ENCODE measurements at places on chromosomes 2 and 18.

GRCh38 chr18:14939141-14939540 lies 191.2 kb downstream of the ANKRD30B start:
- no peak for DNase-seq

GRCh38 chr2:69616755-69617154 lies 26.8 kb downstream of the AAK1 start:
- no peak for DNase-seq

GRCh38 chr2:201233192-201233811 lies 27.0 kb upstream of the CASP8 start:
- DNase-seq, result no peak

DNA sequence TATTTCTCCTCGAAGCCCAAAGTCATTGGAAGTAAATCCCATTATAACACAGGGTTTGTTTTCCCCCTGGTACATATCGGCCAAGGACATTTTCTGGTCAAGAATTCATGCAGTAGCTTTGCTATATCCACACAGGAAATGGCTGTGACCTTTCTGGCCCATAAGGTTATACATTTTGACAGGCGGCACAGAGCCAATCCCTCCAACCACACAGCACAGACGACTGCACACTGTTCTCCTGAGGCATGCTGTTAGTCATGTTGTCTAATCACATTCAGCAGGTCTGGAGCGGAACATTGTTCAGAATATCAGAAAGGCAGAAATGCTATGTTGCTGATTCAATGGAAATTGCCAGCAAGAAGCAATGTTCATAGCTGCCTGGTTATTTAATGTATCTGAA lies 742.3 kb upstream of the SLC8A1 start:
- DNase-seq, result peak; percentile 44

DNA sequence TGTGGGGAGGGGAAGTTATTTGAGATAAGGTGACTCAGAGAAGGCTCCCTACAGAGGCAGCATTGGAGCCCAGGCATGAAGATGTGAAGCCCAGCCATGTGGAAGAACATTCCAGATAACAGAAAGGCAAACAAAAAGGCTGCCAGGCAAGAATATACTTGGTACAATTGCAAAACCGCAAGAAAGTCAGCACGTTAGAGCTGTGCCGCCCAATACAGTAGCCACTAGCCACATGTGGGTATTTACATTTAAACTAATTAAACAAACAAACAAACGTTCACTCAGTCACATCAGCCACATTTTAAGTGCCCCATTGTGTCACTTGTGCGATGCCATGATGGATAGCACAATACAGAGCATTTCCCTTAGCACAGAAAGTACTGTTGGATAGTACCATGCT lies 179.6 kb downstream of the SATB2 start:
- DNase-seq, result no peak

- DNase-seq, result no peak
Measured at GRCh38 chr2:161371869-161372268, 44.2 kb upstream of the TBR1 start.

DNA sequence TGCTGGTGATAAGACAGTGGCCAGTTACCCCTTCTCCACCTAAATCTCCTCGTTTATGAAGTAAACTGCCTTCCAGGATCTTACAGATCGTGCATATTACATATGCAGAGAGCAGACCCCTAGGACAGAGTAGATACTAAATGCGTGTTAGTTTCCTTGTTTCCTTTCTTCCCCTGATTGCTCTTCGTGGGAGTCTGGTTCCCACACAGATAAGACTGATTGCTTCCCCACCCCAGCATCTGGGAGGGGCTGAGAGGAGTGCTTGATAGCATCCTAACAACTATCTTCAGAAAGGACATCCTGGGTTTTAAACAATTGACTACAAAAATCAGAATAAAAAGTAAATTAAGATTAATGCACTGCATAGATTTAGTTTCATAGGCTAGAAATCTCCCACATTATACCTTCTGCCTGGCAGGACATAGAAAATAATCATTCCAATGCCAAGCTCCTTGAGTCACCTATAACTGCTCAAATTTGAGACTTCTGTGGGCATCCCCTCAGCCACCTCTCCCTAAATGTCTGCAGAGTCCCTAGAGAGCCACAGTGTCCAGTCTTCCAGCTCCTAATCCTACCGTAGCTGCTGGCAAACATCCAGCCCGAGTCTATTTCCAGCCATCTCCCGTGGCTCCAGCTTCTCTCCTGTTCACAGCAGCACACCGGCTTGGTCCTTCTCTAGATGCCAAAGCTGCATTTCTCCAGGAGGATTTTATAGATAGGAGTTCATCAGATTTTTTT lies 128.3 kb downstream of the LRRC30 start:
- DNase-seq, result no peak

GRCh38 chr2:179355881-179356280 lies 91.2 kb upstream of the SESTD1 start:
- no peak for DNase-seq

GRCh38 chr2:2519381-2519780 lies 188.3 kb upstream of the MYT1L start:
- DNase-seq, result no peak

DNA sequence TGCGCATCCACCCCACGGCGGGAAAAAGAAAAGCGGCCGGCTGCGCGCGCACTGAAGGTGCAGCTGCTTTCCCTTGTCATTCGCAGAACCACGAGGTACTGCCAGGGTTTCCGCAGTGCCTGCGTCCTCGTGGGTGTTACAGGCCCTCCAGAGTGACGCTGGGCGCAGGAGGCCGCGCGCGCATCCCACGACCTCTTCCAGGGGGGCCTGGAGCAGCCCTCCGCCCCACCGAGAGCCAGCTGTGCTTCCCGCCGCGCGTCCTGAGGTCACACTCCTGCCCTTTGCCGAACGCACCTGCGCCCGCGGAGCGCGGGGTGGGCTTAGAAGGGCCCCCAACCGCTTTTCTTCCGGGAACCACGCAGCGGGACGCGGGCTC lies 378 bp upstream of the IAH1 start:
- peak; percentile 61 for DNase-seq

DNA sequence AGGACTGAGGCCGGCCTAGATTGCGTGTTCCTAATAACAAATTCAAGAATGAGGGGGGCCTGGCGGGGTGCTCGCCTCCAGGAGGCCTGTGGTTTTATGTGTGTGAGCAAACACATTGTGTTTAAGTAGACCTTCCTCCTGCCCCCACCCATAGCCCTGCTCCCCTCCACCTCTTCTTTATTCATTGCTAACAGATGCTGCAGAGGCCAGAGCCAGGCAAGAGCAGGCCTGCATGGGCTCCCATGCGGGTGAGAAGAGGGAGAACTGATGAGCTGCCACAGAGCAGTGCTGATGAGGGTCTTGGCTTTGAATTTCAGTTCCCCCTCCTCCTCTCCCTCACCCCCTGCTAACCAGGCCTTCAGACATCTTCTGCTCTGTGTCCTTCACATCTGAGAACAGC lies 154.6 kb downstream of the OSR1 start:
- DNase-seq, result no peak

DNA sequence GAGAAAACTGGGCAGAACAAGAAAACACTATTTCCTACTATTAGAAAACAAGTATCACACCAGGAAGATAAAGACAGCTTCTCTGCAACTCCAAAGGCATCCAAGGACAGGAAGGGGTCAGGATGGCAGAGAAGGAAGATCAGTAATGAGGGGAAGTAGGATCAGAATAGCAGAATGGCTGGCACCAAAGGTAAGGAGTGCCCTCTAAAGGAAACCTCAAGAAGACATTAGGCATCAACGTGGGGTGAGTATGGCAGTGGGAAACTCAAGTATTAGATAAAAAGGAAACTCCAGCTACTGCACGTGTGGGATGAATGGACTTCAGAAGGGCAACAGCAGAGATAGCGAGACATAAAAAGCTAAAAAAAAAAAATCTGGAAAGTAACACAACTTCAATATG lies 25.9 kb downstream of the HDLBP start:
- DNase-seq, result no peak

- DNase-seq, result no peak
Measured at GRCh38 chr2:168858146-168858545, 32.1 kb downstream of the SPC25 start.

- DNase-seq, result no peak
Measured at GRCh38 chr2:40317761-40318160, 134.1 kb downstream of the SLC8A1 start.

DNA sequence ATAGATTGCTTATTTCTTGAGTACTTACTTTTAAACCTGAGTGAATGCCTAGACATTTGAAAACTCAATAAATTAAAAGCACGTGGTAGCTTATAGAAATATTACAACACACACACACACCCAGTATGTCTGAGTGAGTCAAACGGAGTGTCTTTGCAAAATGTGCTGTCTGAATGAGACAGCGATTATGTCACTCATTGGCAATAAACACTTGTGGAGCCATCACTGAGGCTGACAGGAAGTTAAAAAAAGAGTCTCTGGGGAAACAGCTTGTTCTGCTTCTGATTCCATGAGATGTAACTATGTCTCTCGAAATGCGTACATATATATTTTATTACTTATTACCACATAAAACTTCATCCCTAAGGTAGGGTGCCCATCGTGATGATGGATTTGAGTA lies 22.3 kb upstream of the VPS4B start:
- DNase-seq, result no peak

DNA sequence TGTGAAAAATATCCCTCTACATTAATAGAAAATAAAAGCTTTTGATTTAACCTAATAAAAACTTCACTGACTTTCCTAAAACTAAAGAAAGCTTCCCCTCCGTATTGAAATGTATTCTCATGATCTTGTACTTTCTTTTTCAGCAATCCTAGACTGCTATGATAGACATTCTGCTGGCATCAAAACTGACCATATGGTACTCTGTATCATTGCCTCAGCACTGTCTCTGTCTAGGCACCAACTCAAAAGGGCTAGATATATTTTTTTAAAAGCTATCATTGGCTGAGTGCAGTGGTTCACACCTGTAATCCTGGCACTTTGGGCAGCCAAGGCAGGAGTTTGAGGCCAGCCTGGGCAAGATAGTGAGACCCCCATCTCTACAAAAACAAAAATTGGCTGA lies 32.9 kb downstream of the CDKL4 start:
- DNase-seq, result no peak

DNA sequence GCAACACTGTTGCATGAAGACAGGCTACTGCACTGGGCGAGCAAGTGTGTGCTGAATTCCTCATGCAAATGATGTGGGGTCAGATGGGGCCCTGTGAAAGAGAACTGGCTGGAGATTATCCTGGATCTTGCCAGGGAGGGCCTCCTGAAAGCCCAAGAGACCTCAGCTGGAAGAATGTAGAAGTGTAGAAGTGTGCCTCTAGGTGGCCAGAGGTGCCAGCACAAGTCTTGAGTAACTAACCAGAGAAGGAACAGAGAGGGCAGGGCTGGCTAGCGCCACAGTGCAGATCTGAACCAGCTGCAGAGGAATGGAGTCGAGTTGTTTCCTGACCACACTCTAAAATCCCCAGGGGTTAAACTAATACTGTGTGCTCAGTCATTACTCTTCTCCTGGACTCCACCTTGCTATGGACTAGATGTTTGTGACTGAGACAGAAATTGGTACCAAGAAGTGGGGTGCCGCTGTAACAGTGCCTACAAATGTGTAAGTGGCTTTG lies 399.3 kb downstream of the LRATD1 start:
- DNase-seq, result no peak

All from right hindlimb (tissue), 1 donor.